ENCODE measurements at places on chromosomes 1 and 21.

- no peak for DNase-seq
Observed at GRCh38 chr1:56539520-56539931, 39.8 kb downstream of the PLPP3 start.

DNA sequence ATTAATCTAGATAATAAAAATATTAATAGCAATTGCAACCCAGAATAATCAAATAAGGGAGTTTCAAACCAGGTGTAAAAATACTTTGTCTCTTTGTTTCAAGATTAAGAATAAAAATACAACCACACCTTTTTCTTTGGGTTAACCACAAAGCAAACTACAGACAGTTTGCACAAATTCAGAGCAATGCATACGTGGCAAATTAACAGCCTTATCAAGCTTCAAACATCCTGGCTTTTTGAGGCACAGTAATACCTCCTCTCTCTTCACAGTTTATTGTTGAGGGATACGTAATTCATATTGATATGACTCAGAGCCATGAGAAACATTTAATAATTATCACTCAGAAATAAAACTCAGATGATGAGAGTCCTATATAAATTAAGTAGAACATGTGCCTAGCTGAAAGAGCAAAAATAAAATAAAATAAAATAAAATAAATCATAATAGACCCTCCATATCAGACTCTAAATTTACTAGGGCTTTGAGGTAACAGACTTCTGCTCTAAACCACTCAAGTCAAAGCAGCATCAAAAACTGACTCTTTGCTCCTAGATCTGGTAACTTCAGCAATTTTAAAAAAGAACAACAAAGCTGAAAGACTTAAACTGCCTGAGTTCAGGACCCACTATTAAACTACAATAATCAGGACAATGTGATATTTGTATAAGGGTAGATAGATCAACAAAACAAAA is 11.4 kb downstream of the EDEM3 start:
- no peak for DNase-seq

- no peak for DNase-seq
Observed at GRCh38 chr1:85373378-85373708, 91.6 kb downstream of the DDAH1 start.

GRCh38 chr1:228050571-228051231 is 31.8 kb upstream of the ARF1 start:
- DNase-seq: no peak

DNA sequence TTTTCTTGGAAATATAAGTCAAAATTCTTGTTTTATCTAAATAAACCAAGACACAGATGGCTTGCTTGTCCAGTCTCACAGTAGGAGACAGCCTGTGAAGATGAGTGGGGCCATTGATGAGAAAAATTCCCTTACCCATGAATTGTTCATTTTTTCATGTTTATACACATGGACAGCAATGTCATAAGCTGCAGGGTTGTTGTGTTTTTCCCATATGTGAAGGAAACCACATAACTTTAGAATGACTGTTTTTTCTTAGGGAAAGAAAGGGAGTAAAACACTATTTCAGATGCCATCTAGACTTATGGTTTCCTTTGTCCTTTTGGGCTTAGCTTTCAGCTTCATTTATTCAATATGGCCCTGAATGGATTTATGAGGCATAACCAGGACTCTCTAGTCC is 622.5 kb upstream of the NR5A2 start:
- no peak for DNase-seq

GRCh38 chr1:218247339-218247738 is 37.8 kb upstream of the RRP15 start:
- DNase-seq: no peak

GRCh38 chr1:160752924-160753323 is 13.9 kb downstream of the SLAMF7 start:
- DNase-seq: no peak
